ENCODE measurements at places on chromosomes 4 and X.

- no peak for DNase-seq
Measured at GRCh38 chrX:33065415-33065814, 145.9 kb downstream of the DMD start.

GRCh38 chr4:121720109-121720508 is 23.3 kb upstream of the ANXA5 start:
- DNase-seq, result no peak

DNA sequence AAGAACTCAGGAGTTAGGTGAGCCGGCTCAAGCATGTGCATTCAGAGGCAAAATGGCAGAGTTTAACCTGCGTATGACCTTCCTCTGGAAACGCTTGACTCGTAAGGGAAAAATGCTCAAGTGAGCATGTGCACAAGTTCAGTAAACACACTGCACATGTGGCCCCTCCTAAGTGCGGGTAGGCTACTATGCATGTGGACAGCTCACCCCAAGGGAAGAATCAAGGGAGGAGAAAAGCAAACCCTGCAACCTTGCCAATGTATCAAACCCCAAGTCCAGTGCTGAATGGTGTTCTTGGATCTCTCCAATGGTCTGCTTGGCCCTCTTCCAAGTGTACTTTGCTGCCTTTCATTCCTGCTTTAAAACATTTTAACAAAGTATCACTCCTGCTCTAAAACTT is 407.1 kb downstream of the ADAM29 start:
- DNase-seq, result no peak

- no peak for DNase-seq
Measured at GRCh38 chrX:71440401-71440800, 74.2 kb downstream of the TAF1 start.
